Left ventricle myocardium inferior (tissue), 1 donor: ENCODE measurements at places on chromosomes 16 and 17. TPM values are rescaled to one million over a fixed set of nuclear protein-coding genes. Genes with fewer than 3 reads are reported as not detected.

Gene PRRT2
- 2.1 TPM for total RNA-seq

DNA sequence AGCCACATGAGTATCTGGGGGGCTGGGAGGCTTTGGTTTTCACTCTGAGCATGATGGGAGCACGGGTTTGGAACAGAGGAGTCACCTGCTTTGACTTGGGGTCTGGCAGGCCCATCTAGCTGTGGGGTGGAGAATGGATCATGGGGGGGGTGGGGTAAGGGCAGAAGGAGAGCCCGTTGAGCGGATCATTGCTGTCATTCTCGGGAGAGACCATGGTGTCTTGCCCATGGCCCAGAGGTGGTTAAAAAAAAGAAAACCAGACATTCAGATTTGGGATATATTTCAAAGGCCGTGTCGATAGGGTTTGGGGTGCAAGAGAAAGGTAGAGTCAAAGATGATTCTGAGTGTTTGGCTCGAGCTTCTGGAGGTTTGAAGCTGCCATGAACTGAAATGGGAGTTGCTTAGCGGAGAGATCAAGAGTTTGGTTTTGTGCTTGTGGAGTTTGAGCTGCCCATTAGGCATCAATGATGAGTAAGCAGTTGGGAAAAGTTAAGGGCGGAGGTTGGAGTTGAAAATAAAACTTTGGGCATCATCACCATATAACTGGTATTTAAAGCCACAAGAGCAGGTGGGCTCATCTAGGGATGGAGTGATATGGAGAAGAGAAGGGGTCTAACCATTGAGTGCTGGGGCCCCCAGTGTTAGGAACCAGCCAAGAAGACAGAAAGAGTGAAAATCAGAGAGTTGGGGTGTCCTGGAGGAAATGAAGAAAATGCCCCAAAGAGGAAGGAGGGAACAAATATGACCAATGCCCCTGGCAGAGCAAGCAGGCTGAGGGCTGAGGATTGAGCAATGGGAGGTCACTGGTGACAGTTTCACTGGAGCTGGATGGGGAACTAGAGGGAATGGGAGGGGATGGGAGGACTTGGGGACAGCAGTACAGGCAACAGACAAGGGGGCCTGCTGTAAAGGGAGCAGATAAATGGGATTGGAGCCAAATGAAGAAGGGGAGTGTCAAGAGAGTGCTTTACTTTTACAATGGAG lies 1.9 kb downstream of the NOD2 start:
- no peak overlapping the region for H3K4me3 ChIP-seq
- H3K4me1 ChIP-seq: peaks cover 43% of the 10 kb centered on the region
- no peaks in the 10 kb centered on the region for H3K36me3 ChIP-seq
- no peak for DNase-seq

Gene KCNJ16
- not detected for total RNA-seq

GRCh38 chr17:67183531-67183930 lies 61.5 kb downstream of the HELZ start:
- H3K36me3 ChIP-seq: peaks cover 26% of the 10 kb centered on the region
- H3K4me1 ChIP-seq: peaks cover 13% of the 10 kb centered on the region
- H3K27ac ChIP-seq: no peak overlapping the region
- DNase-seq: no peak
- H3K27me3 ChIP-seq: no peaks in the 10 kb centered on the region

Gene KRT222
- 0.38 TPM for total RNA-seq
